GM23248 (cell line): ENCODE measurements at places on chromosomes 12 and 14. TPM values are rescaled to one million over a fixed set of nuclear protein-coding genes. Genes with fewer than 3 reads are reported as not detected.

The KRT79 gene
- 0.15 TPM in 1 of 2 replicates, not detected in the other for polyA plus RNA-seq

The SERPINA9 gene
- 0.14 and 0.31 TPM in 2 replicates for polyA plus RNA-seq

GRCh38 chr12:94429633-94430032 lies 30.0 kb downstream of the CEP83 start:
- DNase-seq = no peak

GRCh38 chr14:102971314-102971713 lies 48.9 kb downstream of the AMN start:
- no peak for DNase-seq

GRCh38 chr14:103547455-103547940 lies 15.0 kb downstream of the BAG5 start:
- no peak for DNase-seq

DNA sequence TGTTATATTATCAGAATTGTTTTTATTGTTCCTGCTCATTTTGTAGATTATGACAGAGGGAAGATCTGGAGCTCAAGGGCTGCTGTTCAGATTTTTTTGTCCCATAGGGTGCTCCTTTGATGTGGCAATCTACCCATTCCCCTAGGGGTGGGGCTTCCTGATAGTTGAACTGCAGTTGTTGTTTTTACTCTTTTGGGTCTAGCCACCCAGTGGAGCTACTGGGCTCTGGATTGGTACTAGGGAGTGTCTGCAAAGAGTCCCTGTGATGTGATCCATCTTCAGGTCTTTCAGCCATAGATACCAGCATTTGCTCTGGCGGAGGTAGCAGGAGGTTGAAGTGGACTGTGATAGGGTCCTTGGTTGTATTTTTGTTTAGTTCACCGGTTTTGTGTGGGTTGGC lies 57.9 kb upstream of the SLCO1B1 start:
- DNase-seq = no peak

- DNase-seq = no peak
These were observed 14.3 kb upstream of the SCAF11 start for GRCh38 chr12:46004715-46005114.

DNA sequence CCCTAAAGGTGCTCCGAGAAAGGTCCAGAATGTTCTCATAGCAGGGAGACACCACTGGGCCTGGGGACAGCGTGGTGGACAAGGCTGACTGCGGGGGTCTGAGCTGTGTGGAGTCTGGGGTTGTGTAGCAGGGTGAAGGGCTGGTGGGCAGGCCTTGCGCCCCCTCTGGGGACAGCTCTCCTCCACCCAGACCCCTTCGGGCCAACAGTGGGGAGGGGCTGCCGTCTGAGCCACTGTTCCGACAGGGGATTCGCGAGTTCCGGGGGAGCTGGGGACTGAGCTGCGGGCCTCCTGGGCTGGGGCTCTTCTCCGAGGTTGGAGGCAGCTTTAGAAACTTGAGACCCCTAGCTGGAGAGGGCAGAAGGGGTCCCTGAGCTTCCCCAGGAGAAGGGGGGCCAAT lies 32.1 kb downstream of the NCKAP5L start:
- DNase-seq = no peak

- DNase-seq = no peak
These were observed 220.5 kb downstream of the FOXN3 start for GRCh38 chr14:89196545-89196944.

- no peak for DNase-seq
These were observed 132.4 kb downstream of the NUAK1 start for GRCh38 chr12:106006382-106006781.

DNA sequence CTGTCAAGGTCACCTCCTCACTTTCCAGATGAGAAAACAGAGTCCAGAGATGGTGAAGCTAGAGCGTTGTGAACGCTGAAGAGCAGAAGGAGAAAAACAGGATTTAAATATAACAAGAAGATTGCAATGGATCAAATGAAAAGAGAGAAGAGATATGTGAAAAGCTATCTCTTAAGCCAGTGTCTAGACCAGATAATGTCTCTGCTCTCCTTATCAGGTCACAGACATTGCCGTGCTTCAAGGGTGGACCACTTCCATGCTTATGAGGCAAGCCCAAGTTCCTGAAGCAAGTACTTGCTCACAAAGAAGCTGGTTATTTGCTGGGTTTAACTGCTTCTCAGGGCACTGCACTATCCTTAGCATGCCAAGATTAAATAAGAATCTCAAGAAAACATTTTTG lies 31.6 kb upstream of the FRS2 start:
- no peak for DNase-seq

DNA sequence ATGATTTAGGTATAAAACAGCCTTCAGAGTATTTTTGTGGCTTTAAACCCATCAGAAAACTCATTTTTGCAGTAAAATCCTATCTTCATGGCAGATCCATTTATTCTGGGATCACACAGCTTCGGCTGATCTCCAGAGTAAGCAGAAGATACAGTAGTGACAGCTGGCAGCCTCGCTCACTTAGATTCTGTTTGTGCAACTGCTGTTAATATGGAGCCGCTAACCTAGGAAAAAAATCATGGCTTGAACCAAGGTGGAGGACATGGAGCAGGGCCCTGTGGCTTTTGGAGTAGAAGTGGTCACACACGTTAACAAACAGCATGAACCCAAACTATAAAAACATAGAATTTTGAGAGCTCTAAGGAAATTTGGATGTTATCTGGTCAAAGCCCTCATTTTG lies 137.2 kb upstream of the ARHGAP5 start:
- no peak for DNase-seq
